T follicular helper cell (primary cell): ENCODE measurements at places on chromosomes 11 and 22.

GRCh38 chr11:106983991-106984390, 34.3 kb downstream of the GUCY1A2 start:
- no peak for DNase-seq

DNA sequence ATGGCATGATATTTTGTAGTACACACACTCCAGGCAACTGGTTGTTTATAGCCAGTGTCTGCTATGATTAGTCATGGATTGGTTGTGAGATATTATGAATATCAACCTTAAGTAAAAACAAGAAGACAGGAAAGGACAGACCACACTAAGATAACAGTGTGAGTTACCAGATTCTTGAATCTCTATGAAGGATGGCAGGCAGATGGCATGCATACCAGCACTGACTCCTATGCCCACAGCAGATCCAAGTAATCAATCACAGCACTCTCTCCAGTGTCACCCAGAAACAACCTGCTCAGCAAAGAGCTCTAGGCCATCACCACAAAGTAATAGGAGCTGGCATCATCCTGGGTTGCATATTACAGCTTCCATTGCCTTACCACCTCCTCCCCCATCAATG, 116.6 kb downstream of the GALNT18 start:
- DNase-seq, result no peak

GRCh38 chr11:1908618-1909017, 10.9 kb upstream of the TNNT3 start:
- DNase-seq, result no peak

GRCh38 chr11:114912826-114913225, 234.5 kb downstream of the NXPE2 start:
- DNase-seq, result no peak

DNA sequence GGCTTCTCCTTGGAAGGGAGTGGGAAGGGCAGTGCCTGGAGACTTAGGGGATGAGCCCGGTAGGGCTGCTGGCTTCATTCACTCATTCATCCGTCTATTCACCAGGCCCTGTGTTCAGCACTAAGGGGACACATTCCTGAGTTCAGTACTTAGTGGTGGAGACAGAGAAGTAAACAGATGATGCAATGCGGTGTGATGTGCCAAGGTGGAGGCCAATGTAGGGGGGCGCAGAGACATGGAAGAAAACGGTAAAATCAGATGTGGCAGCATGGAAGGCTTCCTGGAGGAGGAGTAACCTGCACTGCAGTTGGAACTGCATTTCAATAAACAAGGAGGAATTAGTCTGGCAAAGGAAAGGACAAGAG, 21.3 kb downstream of the GRIK4 start:
- DNase-seq, result no peak

DNA sequence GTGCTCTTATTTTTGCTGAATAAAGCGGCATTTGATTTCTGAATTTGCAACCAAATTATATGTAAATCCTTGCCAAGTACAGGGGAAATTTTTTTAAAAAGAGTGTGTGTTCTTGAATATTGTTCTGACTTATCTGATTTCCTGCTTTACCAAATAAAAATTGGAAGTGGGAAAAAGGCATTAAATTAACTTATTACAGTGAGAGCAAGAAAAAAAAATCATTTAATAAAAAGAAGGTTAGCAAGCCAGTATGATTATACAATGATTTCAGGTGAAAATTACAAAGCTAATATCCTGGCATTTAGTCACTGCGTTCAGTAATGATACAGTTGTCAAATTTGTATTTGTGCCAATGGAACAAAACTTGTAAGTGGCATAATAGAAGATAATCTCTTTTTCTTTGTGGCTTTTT, 82.1 kb upstream of the PPARA start:
- DNase-seq, result no peak

DNA sequence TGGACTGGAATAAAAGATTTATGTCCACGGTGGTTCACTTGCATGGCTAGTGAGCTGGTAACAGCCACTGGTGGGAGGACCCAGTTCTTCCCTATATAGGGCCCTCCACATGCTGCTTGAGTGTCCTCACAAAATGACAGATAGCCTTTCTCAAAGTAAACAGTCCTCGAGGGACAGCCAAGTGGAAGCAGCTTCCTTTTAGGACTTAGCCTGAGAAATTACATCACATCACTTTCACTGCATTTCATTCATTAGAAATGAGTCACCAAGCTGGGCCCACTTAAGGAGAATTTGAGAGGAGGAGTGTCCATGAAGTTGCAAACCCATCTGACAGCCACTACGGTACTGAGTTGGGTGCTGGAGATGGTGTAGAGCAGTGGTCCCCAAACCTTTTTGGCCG, 7.0 kb downstream of the ISX start:
- no peak for DNase-seq

DNA sequence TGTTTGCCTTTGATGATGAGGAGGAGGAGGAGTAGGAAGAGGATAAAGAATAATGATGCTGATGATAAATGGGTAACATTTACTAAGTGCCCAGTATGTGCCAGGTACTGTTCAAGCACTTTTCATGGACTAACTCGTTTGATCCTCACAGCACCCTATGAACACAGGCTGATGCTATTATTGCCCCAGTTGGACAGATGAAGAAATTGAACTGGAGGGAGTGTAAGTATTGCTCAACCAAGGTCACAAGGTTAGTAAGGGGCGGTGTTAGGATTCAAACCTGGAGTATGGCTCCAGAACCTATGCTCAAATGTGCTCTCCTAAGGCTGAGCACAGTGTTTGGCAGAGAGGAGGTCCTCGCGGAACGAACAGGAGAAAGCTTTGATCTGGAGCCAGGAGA, 78.6 kb downstream of the SYN3 start:
- DNase-seq, result no peak

GRCh38 chr11:41522391-41522790, 62.9 kb upstream of the LRRC4C start:
- no peak for DNase-seq

DNA sequence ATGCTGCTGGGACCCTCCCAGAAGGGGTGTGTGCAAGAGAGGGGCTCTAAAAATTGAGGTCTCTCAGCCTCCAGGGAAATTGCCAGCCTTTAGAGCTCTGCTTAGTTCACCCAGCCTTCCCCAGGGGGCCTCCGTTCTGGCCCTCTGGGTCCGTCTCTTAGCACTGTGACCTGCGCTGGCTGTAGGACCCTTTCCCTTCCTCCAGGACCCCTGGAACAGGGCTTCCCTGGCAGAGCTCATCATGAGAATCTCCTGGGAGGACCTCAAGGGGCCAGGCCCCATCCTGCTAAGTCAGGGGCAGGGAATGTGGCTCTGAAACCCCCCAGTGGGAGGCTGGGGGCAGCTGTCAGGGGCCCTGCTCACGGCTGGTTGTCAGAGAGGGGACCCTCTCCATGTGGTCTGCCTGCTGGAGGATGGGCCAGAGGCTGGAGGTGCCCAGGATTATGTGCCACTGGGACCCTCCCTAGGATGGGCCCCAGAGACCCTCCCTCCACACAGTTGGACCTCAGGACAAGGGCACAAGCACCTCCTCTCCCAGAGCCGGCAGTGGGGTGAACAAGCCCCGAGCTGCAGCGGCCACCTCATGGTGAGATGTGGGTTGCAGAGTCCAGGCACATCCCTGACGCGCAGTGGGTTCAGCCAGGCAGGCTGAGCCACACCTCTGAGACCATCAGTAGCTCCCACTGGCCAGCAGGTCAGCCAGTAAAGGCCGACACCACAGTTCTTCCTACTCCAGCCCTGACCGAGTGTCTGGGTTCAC, 27.1 kb upstream of the GAL start:
- DNase-seq, result no peak

GRCh38 chr11:72353861-72354260, 80.5 kb downstream of the CLPB start:
- DNase-seq, result no peak

DNA sequence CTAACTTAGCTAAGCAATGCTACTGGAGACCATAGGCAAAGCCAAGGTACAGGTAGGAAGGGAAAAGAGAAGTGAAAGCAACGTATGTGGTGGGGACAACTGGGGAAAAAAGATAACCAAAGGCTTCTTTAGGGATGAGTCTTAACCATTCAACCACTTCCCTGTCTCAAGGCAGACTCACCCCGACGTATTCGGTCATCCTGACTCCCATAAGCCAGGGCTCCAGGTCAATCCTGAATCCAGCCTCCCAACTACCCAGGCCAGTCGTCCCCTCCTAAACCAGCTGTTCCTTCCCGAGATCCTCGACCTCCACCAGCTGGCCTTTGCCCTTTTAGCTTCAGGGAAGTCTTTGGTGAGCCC, 330 bp downstream of the ACP2 start:
- DNase-seq, result no peak

- no peak for DNase-seq
Observed at GRCh38 chr11:87421422-87421821, 383.7 kb downstream of the TMEM135 start.

DNA sequence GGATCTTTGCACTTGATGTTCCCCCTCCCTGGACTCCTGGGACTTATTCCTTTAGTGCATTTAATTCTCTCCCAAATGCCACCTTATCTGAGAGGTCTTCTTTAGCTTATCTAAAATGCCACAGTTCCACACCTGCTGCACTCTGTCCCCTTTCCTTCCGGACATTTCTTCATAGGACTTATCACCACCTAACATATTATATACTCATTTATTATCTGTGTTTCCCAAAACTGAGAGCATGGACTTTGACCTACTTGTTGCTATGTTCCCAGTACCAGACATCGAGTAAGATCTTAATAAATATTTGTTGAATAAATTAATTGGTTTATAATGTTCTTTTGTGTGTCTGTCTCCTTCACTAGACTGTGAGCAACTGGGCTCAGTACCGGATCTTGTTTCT, 585.3 kb downstream of the INSC start:
- DNase-seq, result no peak

DNA sequence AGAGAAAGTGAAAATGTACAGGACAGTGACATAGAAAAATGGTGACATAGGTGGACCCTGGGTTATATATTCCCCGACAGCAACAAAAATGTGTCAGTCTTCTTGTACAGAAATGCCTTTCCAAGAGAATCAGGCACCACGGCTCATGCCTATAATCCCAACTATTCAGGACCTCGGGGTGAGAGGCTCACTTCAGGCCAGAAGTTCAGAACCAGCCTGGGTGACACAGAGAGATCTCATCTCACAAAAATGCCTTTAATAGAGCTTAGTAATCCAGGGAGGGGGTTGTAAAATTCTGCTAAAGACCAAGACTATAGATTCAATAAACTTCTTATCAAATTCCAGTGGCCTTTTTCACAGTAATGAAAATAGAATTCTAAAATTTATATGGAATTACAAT, 10.7 kb downstream of the ZNF195 start:
- DNase-seq, result no peak

- DNase-seq, result no peak
Observed at GRCh38 chr11:11810764-11811726, 30.7 kb upstream of the USP47 start.

GRCh38 chr11:57605028-57605420, 7.5 kb downstream of the SERPING1 start:
- DNase-seq, result no peak

DNA sequence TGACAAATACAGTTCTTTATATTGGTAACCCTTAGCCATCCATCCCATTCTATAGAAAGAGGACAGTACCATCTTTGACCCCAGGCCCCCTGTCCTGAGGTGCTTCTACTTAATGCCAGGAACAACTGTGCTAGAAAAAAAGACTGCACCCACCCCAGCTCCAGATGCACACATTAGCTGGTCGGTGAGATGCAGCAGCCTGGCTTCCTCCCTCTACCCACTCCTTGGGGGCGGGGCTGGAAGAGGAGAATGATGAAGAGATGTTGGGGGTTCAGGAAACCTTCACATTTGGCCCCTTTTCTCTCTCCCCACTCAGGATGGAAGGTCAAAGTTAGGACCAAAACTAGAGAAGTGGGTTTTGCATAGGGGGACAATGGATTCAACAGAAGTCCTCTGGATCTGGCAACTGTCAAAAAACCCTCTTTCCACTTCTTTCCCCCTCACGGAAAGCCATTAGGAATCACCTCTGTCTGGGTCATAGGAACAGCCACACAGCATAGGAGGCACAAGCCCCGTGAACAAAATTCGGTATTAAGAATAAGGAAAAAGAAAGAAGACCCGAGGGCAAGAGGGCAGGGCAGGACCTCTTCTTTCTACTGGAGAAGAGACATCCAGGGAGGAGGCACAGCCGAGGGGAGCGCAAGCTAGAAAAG, 755 bp downstream of the NRIP3 start:
- no peak for DNase-seq

DNA sequence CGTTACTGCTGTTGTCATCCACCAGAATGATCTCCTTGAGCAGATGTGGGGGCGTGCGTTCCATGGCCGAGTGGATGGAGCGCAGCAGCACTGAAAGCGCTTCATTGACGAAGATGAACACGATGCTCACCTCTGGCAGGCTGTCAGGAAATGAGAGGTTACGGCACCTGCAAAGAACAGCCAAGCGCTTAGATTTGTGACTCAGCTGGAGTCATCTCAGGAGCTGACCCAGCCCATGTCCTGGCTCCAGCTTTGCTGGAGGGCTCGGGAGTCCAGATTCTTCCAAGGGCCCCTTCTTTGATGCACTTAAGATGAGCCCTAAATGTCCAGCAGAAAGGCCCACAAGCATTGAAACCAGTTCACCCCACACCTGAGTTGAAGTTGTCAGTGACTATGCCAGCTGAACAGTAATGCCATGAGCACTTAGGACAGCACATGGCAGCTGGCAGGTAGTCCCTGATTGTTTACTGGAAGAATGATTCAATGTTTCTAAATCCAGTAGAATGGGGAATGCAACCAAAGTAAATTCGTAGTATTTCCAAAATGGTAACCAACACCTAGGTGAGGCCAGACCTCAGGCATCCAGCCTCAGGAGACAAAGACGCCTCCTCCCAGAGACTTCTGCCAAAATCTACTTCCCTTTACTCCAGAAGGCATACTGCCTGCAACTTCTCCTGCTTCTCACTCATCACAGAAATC, 79.7 kb upstream of the CSNK2A3 start:
- no peak for DNase-seq

DNA sequence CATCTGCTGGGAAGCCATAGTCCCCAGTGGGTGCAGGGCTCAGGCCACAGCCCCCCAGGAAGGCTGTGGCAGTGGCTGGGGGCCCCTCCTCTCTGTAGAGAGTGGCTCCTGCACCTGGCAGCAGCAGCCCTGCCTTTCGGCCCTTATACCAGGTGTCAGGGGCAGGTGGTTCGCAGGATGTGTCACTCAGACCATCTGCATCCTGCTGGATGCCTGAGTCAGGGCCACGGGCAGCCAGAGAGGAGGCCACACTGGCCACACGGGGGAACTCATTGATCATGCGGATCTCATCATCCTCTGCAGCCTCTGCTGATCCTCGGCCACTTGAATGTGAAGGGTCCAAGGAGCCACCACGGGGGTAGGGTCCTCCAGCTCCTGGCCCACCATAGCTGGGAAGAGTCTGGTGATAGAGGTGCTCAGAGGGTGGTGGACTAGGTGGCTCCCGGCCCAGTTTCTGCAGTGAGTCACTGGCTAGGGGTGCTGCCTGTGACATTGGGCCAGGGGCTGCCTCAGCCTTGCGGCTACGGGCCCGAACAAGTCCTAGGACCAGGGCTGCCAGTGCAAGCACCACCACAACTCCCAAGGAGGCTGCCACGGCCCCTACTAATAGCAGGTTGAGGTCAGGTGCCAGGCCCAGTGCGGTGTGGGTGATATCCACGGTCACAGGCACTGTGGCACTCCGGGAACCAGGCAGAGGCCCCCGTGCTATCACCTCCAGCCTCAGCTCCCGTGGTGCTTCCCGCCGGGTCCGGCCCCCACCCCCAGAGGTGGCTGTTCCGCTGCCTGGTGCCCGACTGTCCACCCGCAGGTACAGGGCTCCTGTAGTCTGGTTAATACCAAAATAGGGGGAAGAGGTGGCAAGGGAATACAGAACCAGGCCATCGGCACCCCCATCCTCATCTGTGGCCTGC, 3.3 kb upstream of the TPP1 start:
- DNase-seq, result no peak

- no peak for DNase-seq
Observed at GRCh38 chr11:122714004-122714403, 58.5 kb downstream of the UBASH3B start.

GRCh38 chr22:49525360-49525759, 302.3 kb downstream of the BRD1 start:
- DNase-seq, result no peak
